ENCODE measurements at places on chromosomes 6 and 20. TPM values are rescaled to one million over a fixed set of nuclear protein-coding genes. Genes with fewer than 3 reads are reported as not detected.

Gene TAAR6
- total RNA-seq, result not detected

DNA sequence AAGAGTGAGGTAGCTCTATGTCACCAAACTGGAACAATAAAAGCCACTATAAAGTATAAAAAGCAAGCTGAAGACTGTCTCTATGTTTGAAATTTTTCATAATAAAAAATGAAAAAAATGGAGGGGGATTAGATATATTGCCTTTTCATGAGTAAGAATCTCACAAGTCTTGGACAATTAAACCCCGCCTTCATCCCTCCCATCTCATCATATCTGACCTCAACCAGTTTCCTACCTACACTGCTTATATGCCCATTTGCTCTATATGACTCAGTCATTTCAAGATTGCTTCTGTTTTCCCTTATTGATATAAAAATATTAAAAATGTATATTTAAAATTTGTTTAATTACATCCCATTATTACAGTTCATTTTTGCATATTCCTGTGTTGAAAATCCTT, 2.9 kb upstream of the TRIM39 start:
- no peak for DNase-seq

Gene KCNK16
- not detected for total RNA-seq

DNA sequence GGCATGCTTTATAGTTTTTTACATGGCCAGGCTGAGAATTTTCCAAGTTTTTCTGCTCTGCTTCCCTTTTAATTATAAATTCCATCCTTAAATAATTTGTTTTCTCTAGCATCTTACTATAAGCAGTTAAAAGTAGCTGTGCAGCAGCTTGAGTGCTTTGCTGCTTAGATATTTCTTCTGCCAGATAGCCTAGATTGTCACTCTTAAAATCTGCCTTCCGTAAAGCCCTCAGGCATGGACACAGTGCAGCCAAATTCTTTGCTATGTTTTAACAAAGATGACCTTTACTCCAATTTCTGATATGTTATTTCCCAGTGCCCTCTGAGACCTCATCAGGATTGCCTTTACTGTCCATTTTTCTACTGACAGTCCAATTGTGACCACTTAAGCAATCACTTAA, 92.6 kb upstream of the SGK1 start:
- DNase-seq, result no peak

DNA sequence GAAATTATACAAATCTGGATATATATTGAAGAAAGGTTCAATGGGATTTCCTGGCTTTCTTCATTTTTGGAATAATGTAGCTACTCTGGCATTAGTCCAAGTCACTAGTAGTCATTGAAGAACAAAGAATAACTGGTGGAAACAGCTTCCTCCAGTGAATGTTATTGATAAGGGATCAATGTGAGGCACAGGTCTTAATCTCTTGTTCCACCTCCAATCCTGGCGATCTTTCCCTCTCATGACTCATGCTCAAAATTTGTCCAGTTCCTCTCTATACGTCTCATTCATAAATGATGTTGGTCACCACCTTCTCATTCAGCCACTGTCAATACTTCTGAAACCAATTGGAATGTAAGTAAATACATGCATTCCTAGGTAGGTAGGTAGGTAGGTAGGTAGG, 185.0 kb upstream of the BMP2 start:
- no peak for DNase-seq

GRCh38 chr6:48744948-48745347, 634.0 kb upstream of the PTCHD4 start:
- DNase-seq, result no peak

Gene WFDC5
- not detected for total RNA-seq

DNA sequence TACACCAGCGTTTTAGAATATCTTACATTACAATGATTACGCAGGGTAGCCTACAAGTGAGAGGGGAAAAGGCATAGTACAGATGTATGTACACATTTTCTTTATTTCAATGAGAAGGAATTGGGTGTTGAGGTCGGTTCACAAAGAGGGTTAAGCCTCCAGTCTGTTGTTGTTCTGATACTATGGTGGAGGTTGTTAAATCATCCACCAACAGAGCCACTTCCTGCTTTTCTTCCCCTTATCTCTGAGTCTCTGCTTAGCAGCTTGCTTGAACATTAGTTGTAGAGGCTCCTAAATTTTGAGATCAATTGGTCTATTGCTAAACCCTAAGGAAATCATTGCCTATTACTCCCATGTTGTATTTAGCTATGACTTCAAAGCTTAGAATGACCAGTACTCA, 7.3 kb downstream of the RGS17 start:
- no peak for DNase-seq

Gene AGER
- total RNA-seq, result 1.8 TPM

- DNase-seq, result no peak
Measured at GRCh38 chr20:56299362-56299761, 50.8 kb downstream of the MC3R start.
